Right ventricle myocardium inferior (tissue), 1 donor: ENCODE measurements at places on chromosomes 2 and 18. TPM values are rescaled to one million over a fixed set of nuclear protein-coding genes. Genes with fewer than 3 reads are reported as not detected.

Gene MDH1
- 1,383 TPM for total RNA-seq

Gene CDK5R2
- total RNA-seq = not detected

Gene MEIS1
- 40.1 TPM for total RNA-seq

Gene RAD51AP2
- total RNA-seq = 0.11 TPM

Gene CD207
- total RNA-seq = 0.41 TPM

Gene REG1A
- total RNA-seq = not detected

Gene RBKS
- 4.0 TPM for total RNA-seq

Gene DDX18
- 27.3 TPM for total RNA-seq

Gene IL37
- total RNA-seq = not detected

Gene YWHAQ
- total RNA-seq = 116 TPM

Gene SERPINB4
- total RNA-seq = not detected

Gene FSHR
- 0.14 TPM for total RNA-seq

Gene WIPF1
- 19.4 TPM for total RNA-seq

Gene SLC30A3
- 10.1 TPM for total RNA-seq

Gene MARCO
- total RNA-seq = 19.7 TPM

Gene GREB1L
- total RNA-seq = 6.4 TPM

Gene SERPINB10
- not detected for total RNA-seq

Gene DSC1
- 3.0 TPM for total RNA-seq

Gene C18orf54
- 1.8 TPM for total RNA-seq

Gene OSBPL6
- 3.4 TPM for total RNA-seq

Gene DSG1
- 0.68 TPM for total RNA-seq

Gene DUSP28
- 14.4 TPM for total RNA-seq

Gene HOXD12
- not detected for total RNA-seq

Gene OTX1
- not detected for total RNA-seq

Gene NFATC1
- 18.5 TPM for total RNA-seq

Gene CPO
- 0.73 TPM for total RNA-seq

Gene SPC25
- total RNA-seq = 0.60 TPM

Gene MSH6
- total RNA-seq = 25.4 TPM

Gene PPP1R1C
- 24.0 TPM for total RNA-seq

Gene TOGARAM2
- total RNA-seq = 38.0 TPM

Gene SLC9A4
- total RNA-seq = not detected

Gene TMEM163
- 0.46 TPM for total RNA-seq

Gene CREG2
- not detected for total RNA-seq

Gene IL18RAP
- 0.30 TPM for total RNA-seq

Gene KIF1A
- 1.5 TPM for total RNA-seq

Gene C2orf78
- not detected for total RNA-seq

Gene SGPP2
- total RNA-seq = 19.0 TPM

Gene ACSL3
- total RNA-seq = 50.3 TPM
